ENCODE measurements at places on chromosomes 5 and 9. TPM values are rescaled to one million over a fixed set of nuclear protein-coding genes. Genes with fewer than 3 reads are reported as not detected.
A peak's percentile ranks its signal among the peaks of the same experiment; 100 is the strongest.

DNA sequence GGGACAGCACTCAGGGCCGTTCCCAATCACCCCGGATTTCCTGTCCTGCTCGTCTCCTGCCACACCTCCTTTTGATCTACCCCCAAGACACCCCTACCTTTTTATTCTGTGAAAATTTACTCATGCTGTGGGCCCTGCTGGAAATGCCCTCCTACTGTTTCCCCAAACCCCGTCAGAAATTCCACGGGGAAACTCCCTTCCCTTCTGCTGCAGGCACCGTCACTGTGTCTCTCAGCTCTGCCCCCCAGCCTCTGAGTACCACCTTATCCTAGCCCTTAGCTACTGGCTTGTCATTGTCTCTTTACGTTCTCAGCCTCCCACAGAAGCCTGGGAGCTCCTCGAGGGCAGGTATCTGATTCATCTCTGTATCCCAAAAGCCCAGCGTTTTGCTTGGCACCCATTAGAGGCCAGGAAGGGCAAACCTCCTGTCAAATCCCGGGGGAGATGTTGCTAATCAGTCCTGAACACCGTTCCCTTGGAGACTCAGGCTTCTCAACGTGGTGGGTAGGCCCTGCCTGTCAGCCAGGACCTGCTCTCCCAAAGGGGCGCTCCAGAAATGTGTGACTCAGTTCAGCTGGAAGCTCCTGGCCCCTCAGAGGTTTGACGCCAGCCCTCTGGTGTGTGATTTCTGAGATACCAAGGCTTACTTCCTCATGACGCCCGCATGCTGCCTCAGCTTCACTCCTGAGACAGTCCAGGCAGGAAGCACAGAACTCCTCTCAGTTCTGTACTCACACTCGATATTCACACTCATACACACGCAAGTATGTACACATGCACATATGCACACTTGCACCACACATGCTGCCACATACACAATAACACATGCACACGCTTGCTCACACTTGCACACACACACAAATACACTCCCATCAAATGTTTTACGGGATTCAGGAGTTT lies 50.7 kb upstream of the GRHPR start:
- DNase-seq: no peak
- no peak overlapping the region for H3K4me3 ChIP-seq
- H3K27me3 ChIP-seq: no peaks in the 10 kb centered on the region
- peaks cover 6% of the 10 kb centered on the region for H3K4me1 ChIP-seq
- no peak overlapping the region for H3K27ac ChIP-seq

DNA sequence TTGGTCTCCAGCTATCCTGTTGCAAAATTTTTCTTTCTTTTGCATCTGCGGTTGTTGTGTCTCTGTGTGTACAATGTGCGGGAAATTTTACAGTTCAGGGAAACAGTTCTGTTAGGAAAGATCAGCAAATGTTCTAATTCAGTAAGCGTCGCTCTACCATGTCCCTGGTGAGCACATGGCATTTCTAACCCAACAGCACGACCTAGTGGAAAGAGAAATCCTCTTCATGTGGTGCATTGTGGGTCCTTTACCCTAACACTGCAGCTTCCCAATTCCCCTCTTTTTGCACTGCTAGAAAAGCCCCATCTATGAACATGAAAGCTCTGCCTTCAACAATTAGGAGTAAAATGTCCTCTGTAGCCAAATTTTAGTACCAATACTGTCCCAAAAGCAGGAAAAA lies 974.2 kb upstream of the CDH9 start:
- no peak overlapping the region for H3K4me3 ChIP-seq
- H3K4me1 ChIP-seq: no peaks in the 10 kb centered on the region
- H3K27me3 ChIP-seq: no peaks in the 10 kb centered on the region
- DNase-seq: no peak
- H3K27ac ChIP-seq: no peak overlapping the region
- H3K36me3 ChIP-seq: no peaks in the 10 kb centered on the region

GRCh38 chr9:19513671-19514275 lies 105.0 kb downstream of the ACER2 start:
- no peaks in the 10 kb centered on the region for H3K36me3 ChIP-seq
- H3K4me3 ChIP-seq: no peak overlapping the region
- no peak for DNase-seq
- H3K27ac ChIP-seq: no peak overlapping the region

DNA sequence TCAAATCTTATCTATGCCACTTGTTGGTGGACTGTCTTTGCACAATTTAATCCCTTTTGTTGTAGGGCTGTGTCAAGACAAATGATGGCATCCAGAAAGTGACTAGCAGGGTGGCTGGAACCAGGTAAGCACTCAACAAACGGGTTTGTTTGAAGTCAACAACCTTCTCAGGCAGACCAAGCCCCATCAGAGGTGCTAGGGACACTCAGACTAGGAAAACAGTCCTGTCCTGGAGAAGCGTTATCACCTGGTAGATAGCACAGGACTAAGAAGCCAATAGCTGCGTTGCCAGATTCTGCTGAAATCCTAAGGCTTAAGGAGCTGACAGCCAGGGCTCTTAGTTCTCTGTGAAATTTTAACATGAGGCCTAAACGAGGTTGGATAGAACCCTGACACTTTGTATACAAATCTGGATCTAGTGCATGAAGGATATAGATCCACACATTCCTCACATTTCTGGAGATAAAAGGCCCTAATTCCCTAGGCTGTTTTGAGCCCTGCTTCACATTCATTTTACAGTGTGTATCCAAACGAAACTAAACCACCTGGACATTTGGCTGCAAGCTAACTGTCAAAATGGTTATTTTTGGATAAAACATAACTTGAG lies 179.8 kb downstream of the DCP2 start:
- no peak overlapping the region for H3K4me3 ChIP-seq
- no peak for DNase-seq
- H3K4me1 ChIP-seq: peaks cover 4% of the 10 kb centered on the region
- no peaks in the 10 kb centered on the region for H3K36me3 ChIP-seq

- H3K4me3 ChIP-seq: no peak overlapping the region
- peak; percentile 62 for DNase-seq
- no peaks in the 10 kb centered on the region for H3K36me3 ChIP-seq
- H3K27ac ChIP-seq: no peak overlapping the region
- peaks cover 31% of the 10 kb centered on the region for H3K4me1 ChIP-seq
Measured at GRCh38 chr9:87615547-87616148, 110.3 kb upstream of the CTSL start.

DNA sequence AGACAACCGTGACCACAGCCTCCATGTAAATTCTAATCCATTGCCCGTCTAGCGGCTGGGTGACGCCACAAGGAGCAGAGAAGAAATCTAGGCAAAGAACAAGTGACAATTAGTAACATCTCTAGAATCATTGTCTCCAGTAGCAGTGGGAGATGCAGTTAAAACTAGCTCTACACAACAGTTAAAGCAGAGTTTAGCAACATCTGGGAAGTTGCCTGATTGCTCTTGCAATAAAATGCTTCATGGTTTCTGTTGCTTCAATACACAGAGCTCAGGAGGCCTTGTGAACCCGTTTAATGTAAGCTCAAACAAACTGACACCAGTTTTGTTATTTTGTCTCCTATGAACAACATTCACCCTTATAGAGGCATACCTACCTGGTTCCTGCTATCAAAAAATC lies 369.8 kb upstream of the PDE4D start:
- no peak overlapping the region for H3K4me3 ChIP-seq
- H3K27me3 ChIP-seq: no peaks in the 10 kb centered on the region
- H3K36me3 ChIP-seq: no peaks in the 10 kb centered on the region
- DNase-seq: no peak

SPINK4 gene
- not detected for total RNA-seq

RANBP3L gene
- total RNA-seq: not detected

DRD1 gene
- not detected for total RNA-seq

MYMK gene
- not detected for total RNA-seq
